ENCODE measurements at places on chromosomes 5 and 9.

DNA sequence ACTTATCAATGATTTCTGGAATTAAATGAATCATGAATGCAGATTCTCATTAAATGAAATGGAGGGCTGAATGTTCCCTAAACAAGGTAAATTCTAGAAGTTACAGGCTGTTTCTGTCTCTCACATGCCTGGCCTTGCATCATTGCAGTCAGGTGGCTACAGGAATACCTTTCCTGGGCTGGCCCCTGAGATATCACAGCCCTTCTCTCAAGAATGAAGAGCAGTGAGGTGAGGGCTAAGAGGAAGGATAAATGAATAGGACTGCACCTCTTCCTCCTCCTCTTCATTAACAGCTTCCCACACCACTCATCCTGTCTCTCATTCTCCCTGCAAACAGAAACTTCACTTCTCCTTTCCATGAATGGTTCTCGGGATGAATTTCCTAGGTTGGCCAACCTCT is 22.5 kb downstream of the ARHGEF28 start:
- DNase-seq = no peak

GRCh38 chr5:66741394-66741793 is 145.2 kb downstream of the MAST4 start:
- peak; percentile 22 for DNase-seq

DNA sequence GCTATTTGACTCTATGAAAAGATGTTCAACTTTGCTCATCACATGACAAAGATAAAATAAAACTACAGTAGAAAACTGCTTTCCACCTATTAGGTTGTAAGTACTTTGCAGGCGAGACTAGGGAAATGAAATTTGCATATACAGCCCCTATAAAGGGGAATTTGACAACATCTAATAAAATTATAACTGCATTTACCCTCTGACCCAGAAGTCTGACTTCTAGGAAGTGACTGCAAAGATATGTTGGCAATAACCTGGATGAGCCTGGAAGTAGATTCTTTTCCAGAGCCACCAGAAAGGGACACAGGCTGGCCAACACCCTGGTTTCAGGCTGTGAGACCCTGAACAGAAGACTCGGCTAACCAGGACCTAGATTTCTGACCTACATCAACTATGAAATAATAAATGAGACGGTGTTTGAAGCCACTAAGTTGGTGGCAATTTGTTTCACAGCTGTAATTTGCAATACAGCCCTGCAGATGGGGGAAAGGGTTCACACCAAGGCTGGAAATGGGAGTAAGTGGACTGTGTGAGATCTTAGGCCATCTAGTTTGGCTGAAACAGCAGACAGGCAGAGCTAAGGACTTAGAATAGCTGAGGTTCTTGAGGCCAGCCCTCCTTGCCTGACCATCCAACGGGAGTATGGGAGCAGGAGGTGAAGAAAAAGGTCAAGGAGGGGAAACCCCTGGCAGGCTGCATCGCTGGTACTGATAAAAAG is 106.6 kb downstream of the SIL1 start:
- no peak for DNase-seq

DNA sequence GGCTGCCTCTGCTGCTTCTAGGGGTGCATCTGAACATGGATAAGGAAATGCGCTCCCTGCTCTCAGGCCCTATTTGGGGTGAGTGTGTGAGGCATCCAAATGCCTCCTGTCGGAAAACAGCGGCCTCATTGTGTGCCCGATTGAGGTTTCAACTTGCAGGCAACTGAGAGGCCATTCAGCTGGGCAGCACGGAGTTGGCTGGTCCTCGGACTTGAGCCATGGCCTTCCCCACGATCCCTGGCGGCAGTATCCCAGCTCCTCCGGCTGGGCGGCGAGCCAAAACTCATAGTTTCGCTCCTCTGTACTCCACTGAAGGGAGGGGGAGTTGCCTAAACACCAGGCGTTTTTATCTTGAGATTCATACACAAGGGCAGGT is 597.3 kb upstream of the SGCD start:
- peak; percentile 24 for DNase-seq
